Colonic mucosa (tissue), 4 donors: ENCODE measurements at places on chromosomes 11 and 22. TPM values are rescaled to one million over a fixed set of nuclear protein-coding genes. Genes with fewer than 3 reads are reported as not detected.

Gene TTC28
- 6.6 TPM for total RNA-seq

DNA sequence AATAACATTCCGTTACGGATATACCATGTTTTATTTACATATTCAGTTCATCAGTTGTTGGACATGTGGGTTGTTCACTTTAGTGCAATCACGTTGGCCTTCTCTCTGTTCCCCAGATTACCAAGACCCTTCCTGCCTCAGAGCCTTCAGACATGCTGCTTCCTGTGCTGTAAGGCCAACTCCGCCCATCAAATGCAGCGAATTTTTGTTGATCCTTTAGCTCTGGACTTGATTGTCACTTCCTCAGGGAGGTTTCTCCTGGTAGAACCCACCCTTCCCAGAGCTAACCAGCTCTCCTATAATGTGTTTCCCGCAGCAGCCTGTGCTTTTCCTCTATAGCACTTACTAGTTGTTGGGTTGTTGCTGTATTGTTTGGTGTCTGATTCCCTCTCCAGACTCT lies 39.4 kb downstream of the SWAP70 start:
- no peak overlapping the region for H3K4me3 ChIP-seq
- H3K4me1 ChIP-seq, result peaks cover 11% of the 10 kb centered on the region
- peak overlapping the region; percentile 48 for H3K27ac ChIP-seq
- no peaks in the 10 kb centered on the region for H3K27me3 ChIP-seq

Gene CARS1
- 74.3 TPM for total RNA-seq

GRCh38 chr11:119432484-119433357 lies 9.7 kb upstream of the THY1 start:
- H3K27ac ChIP-seq, result no peak overlapping the region
- H3K27me3 ChIP-seq, result no peaks in the 10 kb centered on the region
- no peaks in the 10 kb centered on the region for H3K36me3 ChIP-seq

Gene RAB38
- total RNA-seq, result 1.6 TPM

DNA sequence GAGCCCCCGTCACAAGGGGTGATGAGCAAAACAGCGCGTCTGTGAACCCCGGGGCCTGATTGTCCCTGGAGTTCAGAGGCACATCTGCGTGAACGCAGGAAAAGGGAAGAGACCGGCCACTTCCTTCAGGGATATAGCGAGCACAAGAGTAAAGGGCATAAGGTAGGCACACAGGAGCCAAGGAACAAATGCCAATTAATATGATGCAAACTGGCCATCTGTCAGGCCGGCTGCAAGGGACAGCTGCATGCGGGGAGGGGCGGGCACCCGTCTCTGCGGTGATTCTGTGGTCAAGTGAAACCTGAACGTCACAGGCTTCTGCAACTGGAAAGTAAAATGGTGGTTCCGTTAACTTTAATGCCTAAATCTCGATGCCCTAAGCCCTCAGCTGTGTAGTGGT lies 64.7 kb downstream of the TRIM29 start:
- DNase-seq, result no peak
- no peaks in the 10 kb centered on the region for H3K36me3 ChIP-seq
- no peaks in the 10 kb centered on the region for H3K27me3 ChIP-seq
- no peaks in the 10 kb centered on the region for H3K4me1 ChIP-seq

Gene RIC8A
- total RNA-seq, result 69.3 TPM

- no peaks in the 10 kb centered on the region for H3K27me3 ChIP-seq
- no peak for DNase-seq
- H3K36me3 ChIP-seq, result no peaks in the 10 kb centered on the region
Measured at GRCh38 chr22:47197773-47198500, 435.5 kb downstream of the TBC1D22A start.

Gene TRIM49
- not detected for total RNA-seq

Gene MS4A6E
- not detected for total RNA-seq

DNA sequence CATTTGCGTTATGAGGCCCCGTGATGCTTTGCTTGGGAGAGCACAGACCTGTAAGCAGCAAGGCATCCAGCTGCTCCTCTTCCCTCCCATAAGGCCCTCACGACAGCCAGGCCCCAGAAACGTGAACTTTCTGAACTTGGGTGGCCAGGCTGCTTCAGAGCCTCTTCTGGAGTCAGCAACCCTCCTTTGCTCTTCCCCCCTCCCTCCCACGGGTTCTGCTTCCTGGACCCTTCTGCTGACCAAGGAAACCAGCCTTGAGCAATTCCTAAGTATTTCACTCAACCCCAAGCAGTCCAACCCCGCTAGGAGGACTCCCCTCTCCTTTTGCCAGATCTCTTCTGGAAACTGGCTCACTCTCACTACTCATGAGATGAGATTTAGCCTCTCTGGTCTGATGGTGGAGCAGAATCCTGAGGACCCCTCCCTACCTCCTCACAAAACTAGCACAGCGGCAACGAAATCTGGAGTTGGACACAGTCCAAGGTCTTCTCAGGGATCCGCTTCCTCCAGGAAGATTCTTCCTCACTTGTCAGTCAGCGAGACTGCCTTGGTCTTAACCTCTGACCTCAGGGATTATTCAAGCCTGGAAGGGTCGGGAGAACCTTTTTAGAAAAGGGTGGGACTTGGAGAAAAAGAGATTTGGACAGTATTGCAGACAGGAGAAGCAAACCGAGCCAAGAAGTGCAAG lies 86.2 kb downstream of the UBASH3B start:
- no peaks in the 10 kb centered on the region for H3K4me1 ChIP-seq
- peak overlapping the region; percentile 38 for H3K27ac ChIP-seq
- no peak overlapping the region for H3K4me3 ChIP-seq

DNA sequence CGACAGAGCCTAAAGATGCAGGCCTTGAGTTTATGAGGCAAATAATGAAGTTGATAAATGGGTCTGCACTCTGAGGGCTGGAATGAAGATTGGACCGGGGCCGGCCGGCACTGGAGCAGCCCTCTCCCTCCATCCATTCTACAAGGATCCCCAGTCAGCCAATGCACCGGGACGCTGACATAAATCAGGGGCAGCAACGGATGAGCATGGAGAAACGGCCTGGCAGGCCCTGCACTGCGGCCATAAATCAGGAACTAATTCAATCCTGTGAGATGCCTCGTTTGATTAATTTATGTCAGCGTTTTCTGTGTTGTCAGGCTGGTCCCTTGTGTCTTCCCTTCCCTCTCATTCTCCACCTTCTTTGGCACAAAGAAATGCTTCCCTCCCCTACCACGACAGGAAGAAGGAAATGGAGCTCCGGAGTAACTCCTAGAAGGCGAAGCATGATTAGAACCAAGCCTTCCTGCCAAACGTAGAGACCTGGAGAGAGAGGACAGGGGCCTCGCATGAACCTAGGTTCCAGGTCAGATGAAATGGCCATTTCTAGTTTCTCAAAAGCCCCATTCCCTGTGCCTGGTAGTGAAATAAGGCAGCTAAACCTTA lies 358.4 kb downstream of the OPCML start:
- DNase-seq, result no peak
- H3K36me3 ChIP-seq, result no peaks in the 10 kb centered on the region
- no peak overlapping the region for H3K4me3 ChIP-seq
- no peaks in the 10 kb centered on the region for H3K4me1 ChIP-seq
- no peak overlapping the region for H3K27ac ChIP-seq
- H3K27me3 ChIP-seq, result no peaks in the 10 kb centered on the region

GRCh38 chr22:41383085-41383484 lies 1.3 kb downstream of the TEF start:
- peaks cover 9% of the 10 kb centered on the region for H3K4me1 ChIP-seq
- H3K27ac ChIP-seq, result peak overlapping the region; percentile 98

DNA sequence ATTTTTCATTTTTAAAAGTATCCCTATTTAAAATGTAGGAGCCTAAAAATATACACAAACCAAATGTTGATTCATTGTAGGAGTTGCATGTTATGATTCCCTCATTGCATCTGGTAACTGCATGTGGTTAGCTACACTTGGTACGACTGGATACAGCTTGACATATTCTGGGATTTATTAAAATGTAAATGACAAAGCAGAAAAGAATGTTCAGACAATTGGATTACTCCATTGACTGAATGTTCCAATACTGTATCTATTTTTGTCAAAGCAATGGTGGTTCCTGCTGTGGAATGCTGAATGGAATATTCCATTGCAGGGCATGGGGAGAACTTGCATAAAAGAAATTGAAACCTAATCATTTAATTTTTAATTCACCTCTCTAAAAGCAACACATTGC lies 30.8 kb downstream of the BLID start:
- no peaks in the 10 kb centered on the region for H3K27me3 ChIP-seq
- no peak overlapping the region for H3K27ac ChIP-seq
- no peaks in the 10 kb centered on the region for H3K36me3 ChIP-seq

Gene ISX
- 53.1 TPM for total RNA-seq

DNA sequence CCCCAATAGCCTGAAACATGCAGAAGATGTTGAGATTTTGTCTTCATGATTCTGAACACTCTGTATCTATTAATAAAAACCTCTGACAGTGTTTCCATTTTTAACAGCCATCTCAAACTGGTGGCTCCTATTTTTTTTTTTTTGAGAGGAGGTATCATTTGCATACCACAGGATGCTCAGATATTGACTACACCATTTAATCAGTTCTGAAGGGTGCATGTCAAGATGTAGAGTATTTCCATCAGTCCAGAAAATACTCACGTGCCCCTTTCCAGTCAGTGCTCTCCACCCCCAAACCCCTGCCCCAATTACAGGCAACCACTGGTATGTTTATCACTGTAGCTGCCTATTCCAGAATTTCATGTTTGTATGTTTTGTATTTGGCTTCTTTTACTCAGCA lies 85.3 kb upstream of the SORL1-AS1 start:
- no peak overlapping the region for H3K27ac ChIP-seq
- DNase-seq, result no peak
- H3K4me3 ChIP-seq, result no peak overlapping the region
- H3K36me3 ChIP-seq, result no peaks in the 10 kb centered on the region

Gene PGA3
- 0.35 TPM for total RNA-seq

Gene CSNK2A3
- total RNA-seq, result 0.64 TPM

DNA sequence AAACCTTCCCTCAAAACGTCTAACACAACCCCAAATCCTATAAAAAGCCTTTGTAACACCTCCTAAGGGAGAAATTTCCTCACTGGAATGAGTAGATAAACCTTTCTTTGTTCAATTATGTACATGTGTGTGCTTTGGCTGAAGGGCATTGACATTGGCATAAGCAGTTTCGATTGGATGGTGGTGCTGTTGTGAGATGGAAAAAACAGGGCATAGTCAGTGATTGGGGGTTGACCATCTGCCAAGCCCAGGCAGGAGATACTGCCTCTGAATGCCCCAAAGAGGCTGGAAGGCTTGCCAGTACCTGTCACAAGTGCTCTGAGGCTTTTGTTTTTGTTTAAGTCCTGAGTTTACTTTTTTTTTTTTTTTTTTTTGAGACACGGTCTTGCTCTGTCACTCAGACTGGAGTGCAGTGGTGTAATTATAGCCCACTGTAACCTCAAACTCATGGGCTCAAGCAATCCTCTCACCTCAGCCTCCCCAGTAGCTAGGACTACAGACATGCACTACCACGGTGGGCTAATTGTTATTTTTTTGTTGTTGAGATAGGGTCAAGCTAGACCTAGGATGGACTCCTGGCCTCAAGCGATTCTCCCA lies 1.2 kb upstream of the CCDC117 start:
- no peaks in the 10 kb centered on the region for H3K36me3 ChIP-seq
- no peak overlapping the region for H3K27ac ChIP-seq
- DNase-seq, result no peak

DNA sequence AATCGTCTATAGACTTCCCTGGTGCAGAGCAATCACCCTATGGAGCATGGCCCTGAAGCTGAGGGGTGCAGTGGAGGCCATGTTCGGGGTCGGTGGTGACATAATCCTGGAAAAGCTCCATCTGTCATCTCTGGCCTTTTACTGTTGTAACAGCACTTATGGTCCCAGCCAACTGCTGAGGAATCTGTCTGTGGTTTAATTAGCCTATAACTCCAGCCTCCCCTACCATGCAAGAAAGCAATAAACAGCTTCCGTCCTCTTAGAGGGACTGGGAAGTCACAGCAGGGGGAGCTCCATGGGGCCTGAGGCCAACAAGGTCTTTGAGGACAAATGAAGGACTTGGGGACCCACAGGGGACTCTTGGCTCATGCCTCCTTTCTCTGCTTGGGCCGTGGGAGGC lies 159.1 kb upstream of the NECTIN1 start:
- H3K27ac ChIP-seq, result no peak overlapping the region
- DNase-seq, result no peak
- no peaks in the 10 kb centered on the region for H3K27me3 ChIP-seq
- peaks cover 3% of the 10 kb centered on the region for H3K4me1 ChIP-seq

Gene PUS3
- 8.4 TPM for total RNA-seq

DNA sequence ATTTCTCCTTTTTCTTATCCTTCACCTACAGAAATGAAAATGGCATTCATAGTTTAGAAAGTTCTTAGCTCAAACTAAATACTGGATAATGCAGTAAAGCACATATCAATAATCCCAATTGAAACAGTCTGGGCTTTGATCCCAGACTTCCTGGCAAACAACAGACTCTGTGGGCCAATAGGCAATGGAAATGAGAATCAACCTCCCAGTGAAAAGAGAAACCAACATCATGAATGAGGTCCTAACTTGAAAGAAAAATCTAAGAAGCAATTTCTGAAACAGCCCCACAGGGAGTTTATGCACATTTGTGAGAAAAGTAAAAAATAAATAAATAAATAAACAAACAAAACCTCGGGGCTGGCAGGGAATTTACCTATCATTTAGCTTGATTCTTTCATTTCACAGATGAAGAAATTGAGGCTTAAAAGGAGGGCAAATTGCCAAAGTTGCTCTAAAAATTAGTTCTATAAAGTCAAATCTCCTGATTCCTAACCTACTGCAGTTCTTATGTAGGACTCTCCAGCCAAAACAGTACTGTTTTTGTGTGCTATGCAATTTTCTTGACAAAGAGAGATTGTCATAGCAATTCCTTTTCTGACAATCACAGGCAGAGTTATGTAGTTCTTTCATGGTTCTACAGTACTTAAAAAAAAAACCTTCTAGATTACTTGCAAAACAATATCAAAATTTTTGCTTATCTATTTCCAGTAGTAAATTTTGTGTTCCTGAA lies 265.8 kb downstream of the GRM5 start:
- no peak overlapping the region for H3K4me3 ChIP-seq
- DNase-seq, result no peak
- no peak overlapping the region for H3K27ac ChIP-seq
- no peaks in the 10 kb centered on the region for H3K27me3 ChIP-seq
- H3K36me3 ChIP-seq, result no peaks in the 10 kb centered on the region
- no peaks in the 10 kb centered on the region for H3K4me1 ChIP-seq

Gene PTS
- total RNA-seq, result 33.3 TPM

GRCh38 chr11:34405079-34405858 lies 33.5 kb upstream of the CAT start:
- no peaks in the 10 kb centered on the region for H3K27me3 ChIP-seq
- no peaks in the 10 kb centered on the region for H3K36me3 ChIP-seq
- no peak overlapping the region for H3K27ac ChIP-seq
- no peak overlapping the region for H3K4me3 ChIP-seq
- H3K4me1 ChIP-seq, result no peaks in the 10 kb centered on the region
- DNase-seq, result no peak

GRCh38 chr11:121123496-121124069 lies 22.5 kb downstream of the TECTA start:
- no peak overlapping the region for H3K4me3 ChIP-seq
- H3K27ac ChIP-seq, result no peak overlapping the region
- H3K27me3 ChIP-seq, result no peaks in the 10 kb centered on the region
